ENCODE measurements at places on chromosomes 16 and 17.

- DNase-seq = peak; percentile 35
Observed at GRCh38 chr17:39699818-39700147, at the start of gene ERBB2. TSS of gene ERBB2 (plus strand) at chr17:39700064. CDS start at chr17:39700239, 175 bp downstream.

DNA sequence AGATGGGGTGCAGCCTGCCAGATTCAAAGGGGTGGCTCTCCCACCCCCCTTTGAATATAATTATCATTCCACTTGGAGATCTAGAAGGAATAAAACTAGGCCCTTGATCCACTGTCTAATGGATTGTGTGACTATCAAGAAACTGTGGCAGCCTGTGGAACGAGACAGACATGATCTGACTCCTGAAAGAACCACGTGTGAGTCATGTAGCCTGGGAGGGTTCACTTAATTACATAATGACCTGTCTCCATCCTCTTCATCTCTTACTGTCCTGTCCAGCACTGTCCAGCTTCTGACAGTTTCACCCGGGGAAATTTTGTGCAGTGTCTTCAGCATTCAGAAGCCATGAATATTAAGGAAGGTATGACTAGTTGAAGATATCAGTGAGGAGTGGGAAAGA, 43.3 kb upstream of the CDH13 start:
- DNase-seq = no peak

DNA sequence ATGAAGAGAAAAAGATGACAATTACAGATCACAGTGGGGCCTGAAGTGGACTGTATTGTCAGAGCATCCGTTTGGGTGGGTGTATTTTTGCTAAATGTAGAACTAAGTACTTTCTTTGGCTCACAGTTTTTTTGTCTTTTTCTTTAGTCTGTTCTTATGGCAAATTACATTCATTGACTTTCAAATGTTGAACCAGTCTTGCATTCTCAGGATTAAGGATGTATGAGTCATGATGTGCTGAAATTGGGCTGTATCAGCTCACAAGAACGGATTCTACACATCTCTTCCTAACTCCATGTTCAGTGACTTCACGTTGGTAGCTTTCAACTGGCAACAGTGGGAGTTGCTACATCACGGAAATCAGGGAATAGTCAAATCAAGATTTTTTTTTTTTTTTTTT, 66.5 kb downstream of the TEX2 start:
- DNase-seq = peak; percentile 41

GRCh38 chr17:15920758-15921239, 24.1 kb upstream of the ADORA2B start:
- peak; percentile 98 for DNase-seq

DNA sequence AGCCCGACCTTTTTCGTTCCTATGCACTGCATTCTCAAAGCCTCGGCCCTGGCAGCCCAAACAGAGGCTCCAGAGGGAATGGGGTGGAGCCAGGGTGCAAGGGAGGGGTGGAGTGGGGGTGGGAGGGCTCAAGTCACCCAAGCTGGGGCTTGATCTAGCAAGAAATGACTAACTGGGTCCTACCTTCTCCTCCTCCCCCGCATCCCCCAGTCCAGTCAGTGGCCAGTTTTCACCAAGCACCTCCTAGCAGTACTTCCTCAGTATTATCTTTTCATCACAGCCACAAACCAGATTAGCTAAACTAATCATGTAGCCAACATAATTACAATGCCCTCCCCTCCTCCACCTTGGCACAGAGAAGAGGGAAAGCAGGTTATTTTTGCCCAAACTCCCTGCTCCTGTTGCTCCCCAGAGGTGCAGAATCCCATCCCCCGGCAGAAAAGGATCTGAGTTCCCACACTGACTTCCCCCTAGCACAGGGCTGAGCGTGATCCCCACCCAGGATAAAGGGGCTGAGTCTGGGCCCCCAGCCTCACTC, 2.2 kb downstream of the JUP start:
- no peak for DNase-seq

DNA sequence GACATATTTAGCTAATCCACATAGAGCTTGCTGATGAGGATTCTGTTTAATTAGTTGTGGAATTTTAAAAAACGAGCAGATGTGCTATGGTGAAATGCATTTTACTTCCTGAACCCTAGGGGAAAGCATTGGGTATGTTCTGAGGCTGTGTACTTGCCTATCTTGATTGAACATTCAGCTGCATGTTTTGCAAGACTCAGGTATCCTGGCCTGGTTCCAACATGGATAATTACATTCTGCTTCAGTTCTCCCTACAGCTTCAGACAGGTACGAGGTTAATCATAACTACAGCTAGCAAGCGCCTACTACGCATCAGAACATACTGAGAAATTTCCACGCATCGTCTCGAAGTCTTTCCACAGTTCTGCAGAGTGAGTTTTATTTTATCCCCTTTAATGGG, 77.0 kb downstream of the HS3ST2 start:
- DNase-seq = no peak

DNA sequence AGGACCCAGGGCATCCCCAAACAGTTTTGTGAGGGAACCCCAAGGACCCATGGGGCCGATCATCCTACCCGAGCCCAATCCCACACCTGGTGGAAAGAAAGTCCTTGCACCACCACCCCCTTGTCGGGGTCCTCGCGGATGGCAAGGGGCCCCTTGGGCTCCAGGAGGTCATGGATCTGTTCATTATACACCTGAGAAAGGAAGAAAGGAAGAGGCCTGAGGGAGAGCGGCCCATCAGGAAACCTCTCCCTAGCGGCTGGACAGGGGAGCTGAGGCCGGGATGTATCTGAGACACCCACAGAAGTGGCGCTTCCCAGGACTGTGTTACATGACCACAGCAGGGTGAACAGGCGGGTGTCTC, 12.8 kb downstream of the KIF18B start:
- no peak for DNase-seq

- DNase-seq = no peak
Observed at GRCh38 chr16:12245921-12246720, 269.6 kb downstream of the SNX29 start.

GRCh38 chr16:85491058-85491771, 121.9 kb upstream of the GSE1 start:
- DNase-seq = no peak

GRCh38 chr17:74728702-74729075, 8.4 kb upstream of the RAB37 start:
- DNase-seq = no peak

DNA sequence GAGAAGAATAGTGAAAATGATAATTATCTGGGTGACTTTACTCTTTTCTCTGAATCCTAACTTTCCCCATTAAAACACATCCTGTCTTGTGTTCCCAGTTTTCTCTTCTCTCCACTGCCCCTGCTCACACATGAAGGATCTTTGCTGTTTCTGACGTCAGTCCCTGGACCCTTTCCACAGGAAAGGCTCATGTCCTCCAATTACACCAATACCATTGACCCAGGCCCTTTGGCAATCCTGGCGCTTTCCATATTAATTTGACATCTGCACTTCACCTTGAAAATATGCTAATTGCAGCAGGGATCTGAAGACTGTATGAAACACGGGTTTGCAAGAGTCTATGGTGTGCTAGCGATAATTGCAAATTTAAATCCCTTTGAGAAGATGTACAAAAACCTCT, 170.2 kb upstream of the GOT2 start:
- no peak for DNase-seq

- DNase-seq = no peak
Observed at GRCh38 chr17:43620581-43620980, 41.1 kb downstream of the MEOX1 start.

DNA sequence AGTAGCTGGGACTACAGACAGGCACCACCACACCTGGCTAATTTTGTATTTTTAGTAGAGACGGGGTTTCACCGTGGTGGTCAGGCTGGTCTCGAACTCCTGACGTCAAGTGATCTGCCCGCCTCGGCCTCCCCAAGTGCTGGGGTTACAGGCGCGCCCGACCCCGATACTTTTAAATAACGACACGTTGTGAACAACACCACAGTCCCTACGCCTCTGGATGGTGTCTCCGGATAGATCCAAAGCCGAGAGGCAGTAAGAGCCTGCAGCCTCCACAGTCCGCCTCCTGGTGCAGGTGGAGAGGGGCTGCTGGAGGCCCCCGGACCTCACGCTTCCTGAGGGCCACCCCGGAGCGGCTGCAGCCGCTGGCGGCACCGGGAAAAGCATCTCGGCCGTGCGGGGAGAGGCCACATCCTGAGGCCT, 741 bp upstream of the TLCD3A start:
- no peak for DNase-seq

Measured in HS-27A (cell line).